ENCODE measurements at places on chromosomes 3 and 15. TPM values are rescaled to one million over a fixed set of nuclear protein-coding genes. Genes with fewer than 3 reads are reported as not detected.
A peak's percentile ranks its signal among the peaks of the same experiment; 100 is the strongest.

GRCh38 chr3:57557085-57557537, 1.0 kb downstream of the PDE12 start:
- H3K27ac ChIP-seq = peak overlapping the region; percentile 94
- H3K4me3 ChIP-seq = peak overlapping the region; percentile 79
- no peaks in the 10 kb centered on the region for H3K27me3 ChIP-seq
- DNase-seq = peak; percentile 2

DNA sequence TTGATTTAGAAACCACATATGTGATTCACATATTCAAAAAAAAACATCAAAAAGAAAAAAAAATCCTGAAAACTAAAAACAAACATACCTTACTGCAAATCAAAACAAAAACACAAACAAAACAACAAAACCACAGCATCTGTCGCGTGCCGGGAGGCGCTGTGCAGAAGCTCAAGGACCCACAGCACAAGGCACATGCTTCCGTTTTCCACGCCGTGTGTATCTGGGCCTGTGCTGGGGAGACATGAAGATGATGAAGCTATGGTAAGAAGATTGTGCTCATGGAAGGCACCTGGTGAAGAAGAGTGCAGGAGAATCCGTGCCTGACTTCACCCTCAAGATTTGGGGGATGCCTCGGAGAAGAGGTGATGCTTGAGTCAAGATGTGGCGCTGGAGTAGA, 788.9 kb upstream of the ARRDC4 start:
- no peak for DNase-seq
- no peaks in the 10 kb centered on the region for H3K27me3 ChIP-seq
- H3K4me1 ChIP-seq = no peaks in the 10 kb centered on the region
- H3K36me3 ChIP-seq = no peaks in the 10 kb centered on the region
- no peak overlapping the region for H3K27ac ChIP-seq

DNA sequence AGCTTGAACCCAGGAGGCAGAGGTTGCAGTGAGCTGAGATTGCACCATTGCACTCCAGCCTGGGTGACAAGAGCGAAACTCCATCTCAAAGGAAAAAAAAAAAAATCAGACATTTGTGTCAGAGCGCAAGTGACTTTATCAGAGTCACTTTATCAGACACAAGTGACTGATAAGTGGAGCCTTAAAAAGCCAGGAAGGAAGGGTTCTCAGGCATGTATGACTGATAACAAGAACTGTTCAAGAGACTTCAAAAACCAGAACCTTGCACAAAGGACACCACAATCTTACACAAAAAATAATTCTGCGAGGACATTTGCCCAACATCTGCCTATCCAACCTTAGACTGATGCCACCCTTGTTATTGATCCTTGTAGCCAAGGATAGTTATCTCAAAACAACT, 13.3 kb upstream of the CFAP44 start:
- no peaks in the 10 kb centered on the region for H3K4me1 ChIP-seq
- DNase-seq = no peak
- H3K27ac ChIP-seq = no peak overlapping the region
- no peaks in the 10 kb centered on the region for H3K27me3 ChIP-seq
- H3K36me3 ChIP-seq = peaks cover 22% of the 10 kb centered on the region

- H3K4me3 ChIP-seq = no peak overlapping the region
- peaks cover 7% of the 10 kb centered on the region for H3K36me3 ChIP-seq
- no peaks in the 10 kb centered on the region for H3K27me3 ChIP-seq
- no peak overlapping the region for H3K27ac ChIP-seq
Observed at GRCh38 chr3:107813026-107813425, 277.8 kb downstream of the CD47 start.

GRCh38 chr15:38945551-38946298, 381.1 kb upstream of the RASGRP1 start:
- H3K36me3 ChIP-seq = no peaks in the 10 kb centered on the region
- no peak for DNase-seq

DNA sequence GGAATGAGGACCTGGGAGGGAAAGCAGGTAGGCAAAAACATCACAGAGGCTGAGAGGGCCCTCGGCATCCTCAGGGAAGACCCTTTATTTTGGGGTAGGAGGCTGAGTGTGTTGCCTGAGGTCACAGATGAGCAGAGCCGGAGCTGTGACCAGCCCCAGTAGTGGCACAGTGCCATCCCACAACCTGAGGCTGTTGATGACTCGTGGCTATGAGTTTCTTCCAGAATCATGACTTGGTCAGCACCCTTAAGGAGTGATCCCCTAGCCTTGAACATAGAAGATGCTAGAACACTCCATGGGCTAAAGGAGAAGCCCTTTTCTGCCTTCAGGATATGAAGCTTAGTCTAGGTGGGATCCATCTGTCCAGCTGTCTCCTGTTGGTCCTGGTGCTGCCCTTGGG, 19.5 kb upstream of the CXCR6 start:
- DNase-seq = no peak
- H3K36me3 ChIP-seq = peaks cover 84% of the 10 kb centered on the region
- no peaks in the 10 kb centered on the region for H3K27me3 ChIP-seq
- no peak overlapping the region for H3K27ac ChIP-seq

- H3K4me3 ChIP-seq = no peak overlapping the region
- no peaks in the 10 kb centered on the region for H3K36me3 ChIP-seq
- no peak for DNase-seq
- H3K4me1 ChIP-seq = no peaks in the 10 kb centered on the region
- no peak overlapping the region for H3K27ac ChIP-seq
- H3K27me3 ChIP-seq = no peaks in the 10 kb centered on the region
Observed at GRCh38 chr3:84077479-84077878, 881.3 kb upstream of the CADM2 start.

DNA sequence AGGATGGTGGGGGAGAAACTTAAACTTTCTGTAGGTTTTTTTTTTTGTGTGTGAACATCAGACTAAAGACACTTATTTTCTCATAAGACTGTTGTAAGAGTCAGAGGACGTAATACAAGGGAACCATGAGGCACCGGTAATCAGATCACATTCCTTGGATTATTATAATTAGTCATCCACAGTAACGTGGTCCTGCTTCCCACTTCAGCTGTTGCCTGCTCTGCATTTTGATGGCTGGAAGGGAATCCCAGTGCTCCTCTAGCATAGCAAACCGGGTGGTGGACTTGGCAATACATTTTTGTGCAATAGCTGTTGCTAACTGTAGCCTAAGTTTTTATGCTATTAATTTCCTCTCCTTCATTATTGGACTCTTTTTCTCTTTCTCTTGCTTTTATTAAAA, 294.8 kb downstream of the NR2F2 start:
- no peak for DNase-seq
- no peaks in the 10 kb centered on the region for H3K36me3 ChIP-seq
- H3K27ac ChIP-seq = no peak overlapping the region
- H3K4me1 ChIP-seq = no peaks in the 10 kb centered on the region
- H3K27me3 ChIP-seq = no peaks in the 10 kb centered on the region

The CYP11A1 gene
- polyA plus RNA-seq = not detected
